ENCODE measurements at places on chromosomes 16 and 17. TPM values are rescaled to one million over a fixed set of nuclear protein-coding genes. Genes with fewer than 3 reads are reported as not detected.

The GDE1 gene
- 67.5 TPM for total RNA-seq

The GRB7 gene
- total RNA-seq, result 3.8 TPM

The CBX4 gene
- 27.3 TPM for total RNA-seq

The KRTAP4-6 gene
- not detected for total RNA-seq

The DPEP2 gene
- not detected for total RNA-seq

The ZG16B gene
- 0.66 TPM for total RNA-seq

The PRCD gene
- not detected for total RNA-seq

The ATP2C2 gene
- total RNA-seq, result 0.09 TPM

The POLR3K gene
- total RNA-seq, result 33.0 TPM

The COL1A1 gene
- 9.3 TPM for total RNA-seq

The UMOD gene
- not detected for total RNA-seq

The TUBG2 gene
- total RNA-seq, result 23.3 TPM

The RND2 gene
- total RNA-seq, result 0.11 TPM

The SUMO2 gene
- total RNA-seq, result 425 TPM

The CLEC18B gene
- total RNA-seq, result 0.46 TPM

The SRL gene
- 0.04 TPM for total RNA-seq

The OR3A3 gene
- not detected for total RNA-seq

The KRT17 gene
- 0.99 TPM for total RNA-seq

The VASN gene
- 3.6 TPM for total RNA-seq

The IRX3 gene
- 6.9 TPM for total RNA-seq

Data from A549 treated with dexamethasone at 1 μM for 4 hours (cell line).